ENCODE measurements at places on chromosomes 3 and 15.

- no peak for DNase-seq
Observed at GRCh38 chr15:68774120-68774519, 46.6 kb downstream of the ANP32A start.

DNA sequence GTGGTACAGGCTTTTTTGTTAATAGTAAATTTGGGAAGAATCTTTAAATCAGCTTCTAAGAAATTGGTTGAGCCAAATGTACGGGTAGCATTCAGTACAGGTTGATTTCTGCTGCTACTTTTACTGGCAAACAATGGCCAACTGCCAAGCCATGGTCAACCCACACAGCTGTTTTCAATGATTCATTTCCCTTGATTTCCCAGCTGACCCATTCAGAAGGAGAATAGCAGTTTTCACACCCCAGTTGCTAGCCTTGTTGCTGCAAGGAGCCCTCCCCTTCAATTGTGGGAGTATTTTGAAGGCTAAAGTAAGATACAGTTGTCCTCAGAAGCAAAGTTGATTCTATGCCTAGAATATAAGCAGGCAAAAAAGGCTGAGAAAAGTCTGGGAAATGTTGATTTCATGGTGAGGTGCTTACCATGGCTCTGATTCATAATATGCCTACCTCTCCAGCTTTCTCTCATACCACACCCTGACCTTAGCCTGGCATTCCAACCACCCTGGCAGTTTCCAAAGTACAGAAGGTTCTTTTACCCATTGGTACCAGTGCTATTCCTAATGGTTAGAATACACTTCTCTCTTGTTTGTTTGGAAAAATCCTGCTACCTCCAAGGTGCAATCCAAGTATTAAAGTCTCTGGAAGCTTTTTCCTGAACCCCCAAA, 320.3 kb upstream of the TGFBR2 start:
- DNase-seq: no peak

GRCh38 chr3:87298111-87298718, 21.8 kb upstream of the POU1F1 start:
- no peak for DNase-seq

GRCh38 chr3:46881596-46882376, 4.3 kb downstream of the PTH1R start:
- DNase-seq: no peak

- no peak for DNase-seq
Observed at GRCh38 chr15:100614336-100614735, 11.9 kb downstream of the ASB7 start.

DNA sequence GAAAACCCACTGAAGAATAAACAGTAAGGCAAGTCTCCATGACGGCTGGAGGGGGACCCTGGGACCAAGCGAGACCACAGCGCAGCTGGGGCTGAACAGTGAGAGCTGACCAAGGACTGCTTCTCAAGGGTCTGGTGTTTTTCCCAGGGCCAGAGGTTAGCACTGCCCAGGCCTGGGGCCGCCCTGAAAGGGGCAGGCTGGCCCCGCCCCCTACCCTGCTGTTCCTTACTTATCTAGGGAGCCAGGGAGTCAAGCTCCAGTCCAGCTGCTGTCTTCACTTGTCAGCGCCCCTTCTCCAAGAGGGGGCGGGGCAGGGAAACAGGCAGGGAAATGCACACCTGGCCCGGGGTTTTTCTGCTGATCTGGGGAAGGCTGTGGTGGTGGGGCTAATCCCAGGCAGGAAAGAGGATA, 51.6 kb upstream of the HACD2 start:
- DNase-seq: no peak

DNA sequence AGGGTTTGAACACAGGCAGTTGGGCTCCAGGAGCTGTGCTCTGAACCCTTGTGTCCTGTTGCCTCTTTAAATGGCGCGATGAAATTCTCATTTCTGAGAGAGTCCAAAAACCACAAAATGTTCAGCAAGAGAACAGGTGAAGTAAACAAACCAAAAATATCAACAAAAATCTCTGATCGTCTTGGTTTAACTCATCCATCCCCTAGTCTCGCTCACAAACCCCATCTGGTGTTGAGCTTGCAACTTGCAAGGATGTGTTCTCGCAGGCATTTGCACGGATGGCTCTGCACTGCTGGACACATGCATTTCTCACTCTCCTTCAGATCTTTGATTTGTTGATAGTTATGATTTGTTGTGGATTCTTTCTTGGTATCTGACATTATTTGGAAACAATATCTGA, 31.1 kb downstream of the FAH start:
- DNase-seq: no peak

DNA sequence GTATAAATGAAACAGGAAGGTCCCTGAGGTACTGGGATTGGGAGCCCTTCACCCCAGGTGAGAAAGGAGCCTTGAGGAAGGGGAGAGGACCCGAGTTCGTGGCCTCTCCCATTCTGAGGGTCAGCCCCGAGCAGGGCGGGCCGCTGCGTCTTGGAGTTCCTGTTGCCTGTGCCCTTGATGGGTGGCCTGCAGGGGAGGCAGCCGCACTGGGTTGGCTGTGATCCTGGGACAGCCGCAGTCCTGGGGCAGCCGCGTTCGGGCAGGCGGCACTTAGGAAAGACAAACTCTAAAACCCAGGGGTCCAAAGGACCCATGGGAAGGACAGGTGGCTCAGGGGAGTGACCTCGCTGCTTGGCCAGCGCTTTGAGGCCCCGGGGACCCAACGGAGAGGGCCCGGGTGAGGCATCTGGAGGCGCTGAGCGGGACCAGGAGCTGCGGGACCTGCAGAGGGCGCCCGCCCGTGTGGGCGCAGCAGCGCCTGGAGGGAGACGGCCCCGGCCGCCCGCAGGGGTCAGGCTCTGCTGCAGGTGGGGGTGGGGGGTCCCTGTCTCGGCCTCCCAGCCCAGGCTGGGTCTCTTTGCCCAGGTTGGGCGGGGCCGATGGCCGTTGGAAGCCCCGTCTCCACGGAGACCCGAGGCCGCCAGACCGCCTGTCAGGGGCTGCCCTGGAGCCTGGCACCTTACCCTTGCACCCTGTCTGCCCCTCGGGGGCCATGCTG, 65.1 kb downstream of the HMCES start:
- no peak for DNase-seq

- no peak for DNase-seq
Observed at GRCh38 chr3:116020495-116020894, 397.2 kb downstream of the GAP43 start.

DNA sequence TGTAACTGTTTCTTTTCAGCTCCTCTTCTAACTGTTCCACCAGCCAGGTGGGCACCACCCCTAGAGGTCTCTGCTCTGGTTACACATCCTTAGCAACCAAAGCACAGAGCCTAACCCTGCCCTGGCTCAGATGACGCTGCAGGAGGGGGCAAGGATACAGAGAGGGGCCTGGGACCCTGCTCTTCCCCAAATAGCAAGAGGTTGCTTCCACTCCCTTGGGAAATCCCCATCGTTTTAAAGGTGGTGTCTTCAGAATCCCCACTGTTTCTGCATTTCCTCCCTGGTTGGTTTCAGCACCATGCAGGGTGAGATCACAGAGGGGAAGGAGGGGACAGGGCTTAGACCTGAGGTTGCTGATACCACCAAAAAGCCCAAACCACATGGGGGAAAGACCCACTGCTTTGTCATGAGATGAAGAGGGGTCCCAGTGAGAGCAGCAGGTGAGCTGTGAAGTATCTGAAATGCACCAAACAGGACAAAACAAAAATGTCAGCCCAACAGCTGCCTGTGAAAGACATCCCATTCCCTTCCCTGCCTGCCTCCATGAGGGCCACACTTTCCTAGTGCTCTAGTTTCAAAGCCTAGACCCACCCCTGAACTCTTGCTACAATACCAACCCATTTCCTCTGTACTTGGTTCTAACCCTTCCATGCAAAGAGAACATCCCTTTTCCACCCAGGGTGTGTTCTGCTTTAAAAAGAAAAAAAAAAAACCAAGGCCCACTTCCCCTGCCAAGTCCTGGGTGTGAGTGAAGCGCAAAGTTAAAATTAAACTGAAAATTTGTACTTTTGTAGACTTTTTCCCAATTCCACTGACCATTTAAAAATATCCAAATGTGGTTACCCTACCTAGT, 29.0 kb downstream of the ANP32A start:
- peak; percentile 35 for DNase-seq

DNA sequence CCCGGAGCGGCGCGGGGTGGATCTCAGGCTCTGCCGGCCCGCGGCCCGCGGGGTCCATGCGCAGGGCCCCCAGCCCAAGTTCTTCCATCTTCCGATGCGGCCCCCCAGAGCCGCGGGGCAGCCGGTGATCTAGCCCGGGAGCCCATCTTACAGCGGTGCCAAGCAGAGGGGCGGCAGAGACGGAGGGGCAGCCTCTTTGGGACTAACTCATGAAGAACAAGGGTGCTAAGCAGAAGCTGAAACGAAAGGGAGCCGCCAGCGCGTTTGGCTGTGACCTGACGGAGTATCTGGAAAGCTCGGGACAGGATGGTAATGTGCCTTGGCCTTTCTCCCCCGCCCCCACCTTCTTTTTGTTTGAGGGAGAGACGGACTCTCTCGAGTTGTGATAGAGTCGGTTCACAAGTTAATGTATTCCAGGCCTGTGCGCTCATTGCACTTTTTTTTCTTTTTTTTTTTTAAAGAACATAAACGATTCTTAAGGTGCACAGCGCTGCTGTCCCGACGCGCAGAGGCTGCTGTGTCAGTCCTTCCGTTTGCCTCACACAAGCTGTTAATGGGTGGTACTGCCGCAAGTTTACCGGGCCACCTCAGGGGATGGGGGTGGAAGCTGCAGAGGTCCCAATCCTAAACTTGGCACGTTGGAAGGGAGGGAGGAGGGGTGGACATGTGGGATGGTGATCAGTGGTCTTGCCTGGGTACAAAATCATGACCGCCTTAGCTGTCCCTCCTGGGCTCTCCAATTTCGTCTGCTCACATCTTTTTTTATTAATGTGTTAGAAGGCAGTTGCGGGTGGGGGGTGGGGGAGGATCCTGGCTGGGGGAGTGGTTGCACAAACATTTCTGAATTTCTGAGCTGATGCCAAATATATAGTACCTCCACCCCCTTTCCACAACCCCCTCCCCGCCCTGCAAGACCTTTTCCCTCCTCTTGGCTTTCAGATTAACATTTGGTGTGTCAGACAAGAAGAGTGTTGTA, 801 bp downstream of the ARHGAP31 start:
- DNase-seq: no peak

DNA sequence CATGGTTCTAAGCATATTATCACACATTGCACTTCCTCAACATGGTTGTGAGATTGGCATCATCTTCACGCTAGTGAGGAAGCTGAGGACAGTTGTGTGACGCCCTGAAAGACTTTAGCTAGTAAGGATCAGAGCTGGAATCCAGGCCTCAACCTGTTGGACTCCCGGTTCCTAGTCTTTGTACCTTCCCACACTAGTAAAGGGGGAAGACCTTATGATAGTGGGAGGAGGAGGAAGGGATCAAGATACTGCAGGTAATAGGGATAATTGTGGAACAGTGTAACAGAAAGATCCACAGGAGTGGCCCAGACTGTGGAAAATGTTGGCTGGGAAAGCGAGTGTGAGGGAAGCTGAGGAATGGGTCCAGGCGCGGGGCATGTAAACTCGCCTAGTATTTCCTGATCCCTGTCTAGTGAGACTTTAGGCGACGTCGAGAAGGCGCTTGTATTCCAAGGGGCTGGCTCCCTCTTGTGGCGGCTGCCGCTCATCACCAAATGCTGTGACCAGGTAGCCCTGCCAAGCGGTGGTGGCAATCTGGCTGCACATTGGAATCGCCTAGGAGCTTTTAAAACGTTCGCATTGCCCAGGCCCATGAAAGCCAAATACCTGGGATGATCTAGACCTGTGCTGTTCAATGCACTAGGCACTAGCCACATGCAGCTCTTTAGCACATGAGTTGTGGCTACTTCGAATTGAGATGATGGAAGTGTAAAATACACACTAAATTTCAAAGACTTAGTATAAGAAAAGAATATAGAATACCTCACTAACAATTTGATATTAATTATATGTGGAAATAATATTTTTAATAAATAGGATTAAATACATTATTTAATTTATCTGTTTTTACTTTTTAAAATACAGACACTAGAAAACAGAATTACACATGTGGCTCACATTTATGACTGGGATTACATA, 38.8 kb upstream of the CLDN18 start:
- DNase-seq: peak; percentile 5

DNA sequence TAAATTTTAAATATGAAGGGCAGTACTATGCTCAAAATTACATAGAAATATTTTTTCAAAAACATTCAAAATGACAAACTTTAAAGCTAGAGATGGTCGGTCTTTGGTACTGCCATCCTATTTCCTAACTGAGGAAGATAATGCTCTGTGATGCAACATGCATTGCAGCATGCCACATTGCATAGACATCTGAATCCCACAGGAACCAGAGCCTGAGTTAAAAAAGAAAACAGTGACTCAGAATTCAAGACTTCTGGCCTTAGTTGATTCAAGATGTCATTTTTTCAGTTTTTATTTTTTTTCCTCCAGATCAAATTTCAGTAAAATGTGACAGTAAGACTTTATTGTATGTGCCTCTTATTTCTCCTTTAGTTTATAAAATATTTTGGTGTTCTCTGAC, 33.1 kb downstream of the TP63 start:
- DNase-seq: no peak

- DNase-seq: no peak
Observed at GRCh38 chr15:77464129-77464865, 43.6 kb downstream of the HMG20A start.

- no peak for DNase-seq
Observed at GRCh38 chr15:57090496-57090859, 172.0 kb downstream of the TCF12 start.

GRCh38 chr3:195697582-195698324, 23.0 kb upstream of the MUC20 start:
- no peak for DNase-seq

DNA sequence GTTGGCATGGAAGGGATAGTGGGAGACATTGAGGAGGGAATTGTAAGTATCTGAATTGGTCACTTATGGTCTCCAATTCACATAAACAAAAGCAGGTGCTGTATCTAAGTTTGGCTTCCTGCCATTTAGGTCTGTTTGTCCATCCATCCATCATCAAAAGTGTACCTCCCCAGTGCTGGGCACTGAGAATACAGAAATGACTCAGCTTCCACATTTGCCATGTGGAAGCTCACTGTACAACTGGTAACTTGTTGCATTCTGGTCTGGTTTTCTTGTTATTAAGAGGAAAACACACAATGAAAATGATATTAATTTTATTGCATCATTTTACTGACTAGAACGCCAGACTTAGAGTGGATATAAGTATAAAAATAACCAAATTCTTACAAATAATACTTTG, 30.9 kb upstream of the MUC13 start:
- no peak for DNase-seq

DNA sequence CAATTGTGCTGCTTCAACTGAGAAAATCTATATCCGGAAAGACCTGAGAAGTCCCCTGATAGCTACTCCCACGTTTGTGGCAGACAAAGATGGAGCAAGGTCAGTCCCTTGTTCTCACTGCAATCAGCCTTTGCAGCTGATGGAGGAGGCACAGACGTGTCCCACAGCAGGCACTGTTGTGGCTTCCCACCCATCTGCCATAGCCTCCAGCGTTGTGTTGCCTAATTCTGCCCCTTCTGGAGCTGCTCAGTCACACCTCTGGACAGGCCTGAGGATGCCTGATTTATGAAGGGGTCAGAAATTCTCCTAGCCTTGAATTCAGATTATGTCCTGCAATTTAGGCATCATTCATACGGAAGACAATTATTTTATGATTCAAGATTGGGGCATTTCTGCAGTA, 41.9 kb downstream of the MRPS25 start:
- no peak for DNase-seq
